Endodermal cell (in vitro differentiated cells): ENCODE measurements at places on chromosomes 3 and 15.

DNA sequence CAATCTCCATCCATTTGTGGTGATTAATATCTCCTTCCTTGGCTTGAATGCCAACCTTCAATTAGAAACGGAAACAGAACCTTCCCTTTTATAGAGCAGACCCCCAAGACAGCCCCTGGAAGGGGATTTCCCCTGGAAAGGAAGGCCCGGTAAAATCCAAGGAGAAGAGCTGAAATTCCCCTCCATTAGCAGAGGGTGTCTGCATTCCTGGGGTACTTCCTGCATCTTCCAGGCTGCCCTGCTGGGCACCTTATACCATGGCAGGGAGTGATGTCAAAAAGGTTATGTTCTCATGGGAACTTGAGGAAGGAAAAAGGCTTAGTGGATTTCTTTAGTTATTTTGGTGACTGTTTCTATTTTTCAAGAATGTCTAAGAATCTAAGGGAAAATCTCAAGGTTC lies 116.7 kb upstream of the NEO1 start:
- DNase-seq = peak; percentile 29

GRCh38 chr3:127899766-127900165 lies 15.3 kb upstream of the KBTBD12 start:
- no peak for DNase-seq

- DNase-seq = no peak
These were observed 102.4 kb upstream of the UBE3A start for GRCh38 chr15:25541228-25541627.

DNA sequence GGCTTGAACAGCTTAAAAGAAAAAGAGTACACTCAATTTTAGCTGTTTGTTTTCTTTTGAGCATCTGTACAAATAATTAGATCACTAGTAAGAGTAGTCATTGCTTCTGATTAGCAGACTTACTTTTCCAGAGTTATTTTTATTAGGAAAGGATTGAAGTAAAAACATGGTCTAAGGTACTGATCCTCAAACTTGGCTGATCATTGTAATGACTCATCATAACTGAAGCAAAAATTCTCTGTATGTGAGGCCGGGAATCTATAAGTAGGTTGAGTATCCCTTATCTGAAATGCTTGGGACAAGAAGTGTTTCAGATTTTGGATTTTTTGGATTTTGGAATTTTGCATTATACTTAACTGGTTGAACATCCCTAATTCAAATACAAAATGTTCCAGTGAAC lies 12.4 kb downstream of the NMD3 start:
- no peak for DNase-seq

DNA sequence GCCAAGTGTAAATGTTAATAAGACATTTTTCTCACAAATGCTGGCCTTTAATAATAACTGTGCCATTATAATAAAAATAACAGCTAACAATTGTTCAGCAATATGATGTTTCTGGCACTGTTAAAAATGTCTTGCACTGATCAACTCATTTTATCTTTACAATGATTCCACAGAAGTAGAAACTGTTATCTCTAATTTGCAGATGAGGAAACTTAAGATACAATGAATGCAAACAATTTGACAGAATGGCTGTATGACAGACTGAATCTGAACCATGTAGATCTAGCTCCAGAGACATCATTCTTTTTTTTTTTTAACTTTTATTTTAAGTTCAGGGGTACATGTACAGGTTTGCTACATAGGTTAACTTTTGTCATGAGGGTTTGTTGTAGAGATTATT lies 755.0 kb downstream of the TBL1XR1 start:
- DNase-seq = no peak

DNA sequence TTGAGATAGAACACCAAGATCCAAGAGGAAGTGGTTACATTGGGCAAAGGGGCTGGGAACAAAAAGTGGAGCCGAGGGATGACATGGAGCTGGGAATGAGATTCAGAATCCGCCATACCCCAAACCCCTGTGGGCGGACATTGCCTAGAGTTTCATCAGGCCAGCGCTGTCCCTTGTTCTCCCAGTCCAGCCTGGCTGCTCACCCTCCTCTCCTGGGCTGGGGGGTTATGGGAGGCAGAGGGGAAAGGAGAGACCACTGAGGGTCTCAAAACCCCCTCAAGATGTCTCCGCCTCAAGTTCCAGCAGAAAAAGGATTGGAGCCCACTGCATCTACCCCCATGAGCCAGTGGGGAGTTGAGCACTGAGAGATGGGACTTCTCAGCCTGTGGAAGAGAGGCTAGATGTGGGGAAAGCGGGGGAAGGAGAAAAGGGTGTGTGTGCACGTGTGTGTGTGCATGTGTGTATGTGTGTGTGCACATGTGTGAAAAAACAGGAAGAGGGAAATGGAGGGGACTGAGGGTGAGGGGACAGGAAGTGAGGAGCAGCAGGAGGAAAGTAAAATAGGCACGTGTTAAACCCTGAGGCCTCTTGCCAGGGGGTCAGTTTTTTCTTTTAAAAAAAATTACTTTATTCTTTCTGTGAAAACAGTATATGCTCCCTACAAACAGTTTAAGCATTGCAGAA lies 14.3 kb downstream of the GRM2 start:
- no peak for DNase-seq

- DNase-seq = peak; percentile 88
These were observed 204.9 kb downstream of the CNTN4 start for GRCh38 chr3:2303566-2303965.

GRCh38 chr3:153573481-153573880 lies 411.5 kb downstream of the RAP2B start:
- DNase-seq = no peak

GRCh38 chr15:40843885-40844695 lies at the start of gene SPINT1:
Gene SPINT1 (plus strand): TSS chr15:40844048. CDS start chr15:40844555, 507 bp downstream.
- DNase-seq = peak; percentile 81

GRCh38 chr3:160049565-160049964 lies 60.9 kb downstream of the IL12A start:
- DNase-seq = peak; percentile 59

DNA sequence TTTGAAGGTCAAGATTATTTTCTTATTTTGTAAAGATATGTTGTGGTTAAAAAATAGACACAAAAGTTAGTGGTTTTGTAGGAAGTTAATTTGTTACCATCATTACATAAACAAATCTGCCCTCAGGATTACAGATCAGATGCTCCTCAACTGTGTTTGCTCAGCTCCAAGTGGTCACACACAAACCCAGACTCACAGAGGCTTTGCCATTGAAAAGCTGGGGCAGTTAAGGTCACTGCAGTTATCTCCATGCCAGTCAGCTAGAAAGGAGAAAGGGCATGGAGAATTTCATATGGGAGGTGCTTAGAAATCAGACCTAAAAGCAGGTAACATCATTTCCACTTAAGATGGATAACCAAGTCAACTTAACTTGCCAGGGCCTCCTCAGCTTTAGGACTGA lies 825.7 kb upstream of the GBE1 start:
- DNase-seq = no peak

DNA sequence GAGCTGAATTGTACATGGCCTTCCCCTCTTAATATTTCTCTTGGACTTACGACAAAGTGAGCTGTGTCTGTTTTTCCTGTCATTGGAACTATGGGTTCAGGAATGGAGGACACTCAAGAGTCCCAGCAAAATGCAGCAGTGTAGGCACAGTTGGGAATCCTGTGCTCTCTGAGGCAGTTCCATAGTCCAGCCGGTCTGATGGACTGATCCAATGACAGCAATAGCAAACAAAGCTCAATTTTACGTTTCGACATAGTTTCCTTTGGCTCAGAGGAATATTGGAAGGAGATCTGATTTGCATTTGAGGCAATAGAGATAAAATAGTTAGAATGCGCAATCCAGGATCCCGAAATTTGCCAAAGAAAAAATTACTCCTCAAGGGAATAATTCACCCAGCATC lies 276.9 kb upstream of the CNTN3 start:
- DNase-seq = no peak

DNA sequence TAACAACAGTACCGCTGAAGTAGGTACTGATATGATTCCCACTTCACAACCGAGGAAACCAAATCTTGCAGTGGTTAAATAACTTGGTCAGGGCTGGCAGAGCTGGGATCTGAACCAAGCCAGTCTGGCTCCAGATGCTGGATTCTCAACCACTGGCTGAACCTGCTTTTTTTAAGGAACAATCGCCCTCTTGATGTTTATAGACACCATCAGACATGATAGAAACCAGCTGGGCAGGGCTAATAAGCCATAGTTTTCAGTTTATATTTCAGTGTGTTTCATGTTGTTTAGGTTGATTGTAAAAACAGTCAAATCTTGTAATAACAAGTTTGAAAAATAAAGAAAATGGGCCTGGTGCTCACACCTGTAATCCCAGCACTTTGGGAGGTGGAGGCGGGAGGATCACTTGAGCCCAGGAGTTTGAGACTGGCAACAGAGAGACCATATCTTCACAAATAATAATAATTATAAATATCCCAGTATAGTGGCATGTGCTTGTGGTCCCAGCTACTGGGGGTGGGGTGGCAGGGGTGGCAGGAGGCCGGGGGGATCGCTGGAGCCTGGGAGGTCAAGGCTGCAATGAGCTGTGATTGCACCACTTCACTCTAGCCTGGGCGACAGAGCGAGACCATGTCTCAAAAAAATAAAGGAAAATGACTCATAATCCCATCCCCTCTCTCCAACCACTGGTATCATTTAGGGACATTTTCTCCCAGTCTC lies 36.7 kb downstream of the XYLB start:
- no peak for DNase-seq

DNA sequence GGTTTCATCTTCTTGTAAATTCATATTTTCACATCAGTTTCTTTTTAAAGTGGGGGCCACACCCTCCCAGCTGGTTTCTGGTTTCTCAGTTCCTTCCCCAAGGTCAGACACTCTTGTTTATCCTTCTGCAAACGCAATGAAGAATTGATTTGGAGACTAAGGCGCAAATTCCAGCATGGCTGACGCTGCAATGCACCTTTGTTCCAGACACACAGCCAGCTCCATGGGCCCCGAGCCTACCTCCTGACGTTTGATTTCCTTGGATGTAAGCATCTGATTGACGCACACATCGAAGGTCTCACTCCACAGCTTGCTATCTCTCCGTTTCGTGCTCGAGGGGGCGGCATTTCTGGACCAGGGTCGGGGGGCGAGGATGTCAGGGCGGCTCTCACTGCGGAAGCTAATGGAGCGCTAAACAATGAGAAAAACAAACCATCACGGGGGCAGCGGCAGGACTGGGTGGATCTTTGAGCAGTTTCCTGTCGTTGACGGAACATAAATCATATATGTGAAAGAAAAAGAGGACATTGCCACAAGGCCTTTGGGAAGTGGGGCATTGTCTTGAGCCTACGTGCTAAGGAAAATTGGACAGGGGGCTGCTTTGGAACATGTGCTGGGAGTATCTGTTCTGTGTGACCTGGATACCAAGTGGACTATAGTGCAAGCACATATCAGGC lies 46.9 kb downstream of the ARHGEF3 start:
- no peak for DNase-seq

DNA sequence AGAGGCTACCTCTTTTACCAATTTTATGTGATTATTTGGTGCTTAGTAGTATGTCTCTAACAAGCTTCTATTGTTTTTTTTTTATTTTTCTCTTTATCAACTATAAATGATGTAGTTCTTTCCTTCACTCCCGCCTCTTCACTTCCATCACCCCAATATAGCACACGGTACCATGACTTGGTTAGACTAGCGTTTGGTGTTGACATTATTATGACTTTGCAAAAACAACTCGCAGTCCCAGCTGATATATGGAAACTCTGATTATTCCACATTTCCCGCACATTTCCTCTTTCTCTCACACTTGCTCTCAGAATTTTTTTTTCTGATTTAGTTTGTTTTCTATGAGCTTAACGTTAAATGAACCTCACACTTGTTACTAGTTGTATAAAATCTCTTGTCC lies 162.2 kb downstream of the GREM1 start:
- no peak for DNase-seq

GRCh38 chr15:50066202-50066601 lies 52.8 kb downstream of the ATP8B4 start:
- no peak for DNase-seq

DNA sequence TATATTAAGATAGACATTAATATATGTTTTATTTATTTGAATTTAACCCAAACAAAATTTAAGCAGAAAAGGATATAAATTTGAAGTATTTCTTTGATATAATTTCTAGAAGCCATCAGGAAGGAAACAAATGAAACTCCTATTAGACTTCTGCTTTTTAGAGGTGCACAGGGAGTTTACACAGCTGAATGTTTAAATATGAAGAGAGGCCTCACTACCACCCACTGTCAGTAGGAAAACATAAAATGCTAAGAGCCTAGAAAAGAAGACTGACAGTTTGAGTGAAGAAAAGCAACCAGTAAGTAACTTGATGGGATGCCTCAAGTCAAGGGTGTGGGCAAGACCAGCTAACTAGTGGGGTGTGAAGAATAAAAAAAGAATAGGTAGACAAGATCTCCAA lies 19.7 kb downstream of the PLSCR2 start:
- DNase-seq = no peak

DNA sequence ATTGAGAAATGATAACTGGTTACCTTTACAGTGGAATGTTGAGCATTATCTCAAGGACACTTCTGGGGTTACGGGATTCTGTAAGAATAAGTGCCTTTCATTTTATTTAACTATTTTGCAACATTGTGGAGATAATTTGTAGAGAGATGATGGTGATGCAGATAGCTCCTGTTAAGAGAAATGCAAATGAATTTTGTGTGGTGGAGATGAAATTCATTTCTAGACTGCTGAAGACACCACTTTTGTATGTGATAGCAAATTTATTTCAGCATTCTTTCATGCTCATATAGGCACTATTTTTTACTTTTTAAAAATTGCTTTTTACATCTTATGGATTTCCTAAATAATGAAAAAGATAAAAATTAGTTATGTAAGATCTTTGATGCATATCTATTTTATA lies 463.3 kb upstream of the CBLB start:
- DNase-seq = no peak

- no peak for DNase-seq
These were observed 200.4 kb downstream of the NR1D2 start for GRCh38 chr3:24145481-24145880.
